Chondrocyte (in vitro differentiated cells): ENCODE measurements at places on chromosomes 13 and 19.

GRCh38 chr13:48862572-48862971 is 113.1 kb upstream of the FNDC3A start:
- DNase-seq = no peak

GRCh38 chr13:102091231-102091630 is 310.6 kb downstream of the FGF14 start:
- no peak for DNase-seq

- DNase-seq = no peak
These were observed 182.5 kb downstream of the KCNRG start for GRCh38 chr13:50197705-50198104.

GRCh38 chr13:66461021-66461420 is 769.1 kb downstream of the PCDH9 start:
- no peak for DNase-seq

- no peak for DNase-seq
These were observed 290.4 kb downstream of the DACH1 start for GRCh38 chr13:71576571-71576970.

GRCh38 chr19:13742756-13743155 is 21.6 kb upstream of the MRI1 start:
- DNase-seq = no peak

GRCh38 chr13:79222427-79223205 is 183.4 kb downstream of the RBM26 start:
- DNase-seq = no peak

DNA sequence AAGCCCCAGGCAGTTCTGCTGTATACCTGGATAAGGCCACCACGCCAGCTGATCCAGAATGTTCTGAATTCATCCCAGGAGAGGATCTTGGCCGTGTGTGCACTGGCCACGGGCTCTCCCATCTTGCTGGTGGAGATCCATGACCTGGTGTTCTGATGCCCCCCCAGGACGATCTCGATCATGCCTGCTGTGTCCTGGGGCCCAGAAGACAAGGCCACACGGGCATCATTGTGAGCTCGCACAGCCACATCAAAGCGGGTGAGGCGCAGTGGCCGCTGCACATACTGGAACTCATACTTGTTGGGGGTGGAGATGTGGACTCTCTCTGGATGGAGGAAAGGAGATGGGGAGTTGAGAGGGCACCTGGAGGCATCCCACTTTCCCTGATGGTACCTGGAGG is 40.1 kb downstream of the F2RL3 start:
- peak; percentile 59 for DNase-seq

DNA sequence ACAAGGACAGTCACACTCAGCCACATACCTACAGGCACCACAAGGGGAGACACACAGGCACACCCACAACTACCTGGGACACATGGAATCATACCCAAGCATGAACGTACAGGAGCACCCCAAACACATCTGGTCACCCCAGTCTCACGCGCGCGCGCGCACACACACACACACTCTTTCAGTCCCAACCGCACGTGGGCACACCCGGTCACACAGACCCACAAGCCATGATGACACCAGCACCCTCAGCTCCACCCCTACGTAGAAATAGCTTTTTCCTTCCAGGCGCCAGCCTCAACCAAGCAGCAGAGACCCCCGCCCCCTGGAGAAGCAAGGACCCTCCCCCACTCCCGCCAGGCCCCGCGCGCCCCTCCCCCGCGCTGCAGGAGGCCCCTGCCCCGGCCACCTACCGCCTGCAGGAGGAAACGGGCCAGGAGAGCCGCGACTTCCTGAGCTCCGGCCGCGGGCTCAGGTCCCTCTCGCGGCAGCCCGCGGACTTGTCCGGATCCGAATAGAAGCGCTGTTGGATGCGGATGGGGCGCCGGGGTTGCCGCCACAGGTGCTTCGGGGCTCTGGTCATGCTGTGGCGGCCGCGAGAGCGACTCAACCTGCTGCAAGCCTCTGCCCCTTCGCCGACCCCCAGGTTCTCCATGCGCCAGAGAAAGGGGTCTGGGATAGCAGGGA is 6.4 kb upstream of the PDE4C start:
- DNase-seq = no peak

GRCh38 chr13:75864718-75865117 is 228.6 kb downstream of the LMO7 start:
- no peak for DNase-seq

- no peak for DNase-seq
These were observed 247.7 kb downstream of the OLFM4 start for GRCh38 chr13:53276265-53276664.

DNA sequence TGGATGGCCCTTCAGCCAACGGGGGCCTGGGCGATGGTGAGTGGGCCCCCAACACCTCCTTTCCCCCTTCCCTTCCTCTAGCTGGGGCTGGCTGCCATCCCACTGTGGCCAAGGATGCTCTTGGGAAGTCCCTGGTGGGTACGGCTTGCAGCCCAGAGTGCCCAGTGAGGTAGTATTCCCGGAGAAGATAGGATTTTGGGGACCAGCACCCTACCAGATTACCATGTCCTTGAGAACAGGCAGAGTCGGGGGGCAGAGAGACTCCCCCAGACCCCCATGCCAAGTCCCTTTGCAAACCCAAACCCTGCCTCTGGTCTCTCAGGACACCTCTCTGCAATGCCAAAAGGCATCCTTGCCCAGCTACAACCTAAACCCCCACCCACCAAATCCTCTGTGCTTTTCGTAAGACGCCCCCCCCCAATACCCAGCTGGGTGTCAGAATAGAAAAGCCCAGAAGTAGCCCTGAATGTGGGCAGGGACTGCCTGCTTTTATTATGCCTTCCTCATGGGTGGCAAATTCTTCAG is 1.7 kb downstream of the HIF3A start:
- DNase-seq = no peak

DNA sequence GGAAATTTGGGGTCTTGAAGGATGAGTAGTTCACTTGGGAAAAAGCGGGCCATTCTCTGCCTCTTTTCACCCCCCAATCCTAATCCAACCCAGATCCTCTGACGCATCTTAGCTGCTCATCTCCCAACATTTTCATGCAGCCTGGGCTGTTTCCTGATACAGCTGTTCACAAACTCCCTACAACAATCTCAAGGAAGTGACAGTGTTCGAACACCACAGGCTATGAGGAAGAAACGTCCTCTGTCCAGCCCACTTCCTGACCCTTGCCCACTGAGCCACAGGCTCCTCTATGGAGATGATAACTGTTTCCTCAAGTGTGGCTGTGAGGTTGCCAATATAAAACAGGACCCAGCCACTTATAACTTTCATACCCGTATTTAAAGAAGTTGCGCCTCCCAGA is 16.2 kb downstream of the LMTK3 start:
- no peak for DNase-seq
